ENCODE measurements at places on chromosomes 2 and 18.

DNA sequence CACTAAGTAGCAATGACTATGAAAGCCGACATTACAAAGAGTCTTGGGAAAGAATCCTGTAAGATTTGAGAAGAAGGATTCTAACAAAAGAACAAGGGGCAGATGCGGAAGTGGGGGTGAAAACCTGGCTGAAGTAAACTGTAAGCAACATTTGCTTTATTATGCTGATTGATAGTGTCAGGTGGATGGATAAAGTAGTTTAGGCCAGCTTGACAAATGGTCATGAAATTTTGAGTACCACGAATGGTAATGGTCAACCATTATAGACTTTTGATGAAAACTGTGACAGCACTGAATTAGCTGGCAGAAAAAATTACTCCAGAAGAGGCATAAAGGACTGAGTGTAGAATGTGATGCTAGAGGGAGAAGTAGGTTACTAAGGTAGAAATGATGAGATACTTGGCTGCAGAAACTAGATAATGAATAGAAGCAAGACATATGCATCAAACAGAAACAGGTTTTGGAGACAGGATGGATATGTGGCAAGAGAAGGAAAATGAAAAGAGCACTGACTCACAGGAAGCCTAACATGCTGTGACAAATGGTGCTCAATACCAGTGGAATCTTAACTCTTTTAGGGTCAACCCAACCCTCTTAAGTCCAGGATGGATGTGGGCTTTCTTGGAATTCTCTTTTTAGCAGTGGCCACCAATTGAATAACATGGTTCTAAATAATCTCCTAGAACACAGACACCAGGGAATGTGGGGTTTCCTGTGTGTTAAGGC is 6.8 kb downstream of the THUMPD2 start:
- DNase-seq: no peak

DNA sequence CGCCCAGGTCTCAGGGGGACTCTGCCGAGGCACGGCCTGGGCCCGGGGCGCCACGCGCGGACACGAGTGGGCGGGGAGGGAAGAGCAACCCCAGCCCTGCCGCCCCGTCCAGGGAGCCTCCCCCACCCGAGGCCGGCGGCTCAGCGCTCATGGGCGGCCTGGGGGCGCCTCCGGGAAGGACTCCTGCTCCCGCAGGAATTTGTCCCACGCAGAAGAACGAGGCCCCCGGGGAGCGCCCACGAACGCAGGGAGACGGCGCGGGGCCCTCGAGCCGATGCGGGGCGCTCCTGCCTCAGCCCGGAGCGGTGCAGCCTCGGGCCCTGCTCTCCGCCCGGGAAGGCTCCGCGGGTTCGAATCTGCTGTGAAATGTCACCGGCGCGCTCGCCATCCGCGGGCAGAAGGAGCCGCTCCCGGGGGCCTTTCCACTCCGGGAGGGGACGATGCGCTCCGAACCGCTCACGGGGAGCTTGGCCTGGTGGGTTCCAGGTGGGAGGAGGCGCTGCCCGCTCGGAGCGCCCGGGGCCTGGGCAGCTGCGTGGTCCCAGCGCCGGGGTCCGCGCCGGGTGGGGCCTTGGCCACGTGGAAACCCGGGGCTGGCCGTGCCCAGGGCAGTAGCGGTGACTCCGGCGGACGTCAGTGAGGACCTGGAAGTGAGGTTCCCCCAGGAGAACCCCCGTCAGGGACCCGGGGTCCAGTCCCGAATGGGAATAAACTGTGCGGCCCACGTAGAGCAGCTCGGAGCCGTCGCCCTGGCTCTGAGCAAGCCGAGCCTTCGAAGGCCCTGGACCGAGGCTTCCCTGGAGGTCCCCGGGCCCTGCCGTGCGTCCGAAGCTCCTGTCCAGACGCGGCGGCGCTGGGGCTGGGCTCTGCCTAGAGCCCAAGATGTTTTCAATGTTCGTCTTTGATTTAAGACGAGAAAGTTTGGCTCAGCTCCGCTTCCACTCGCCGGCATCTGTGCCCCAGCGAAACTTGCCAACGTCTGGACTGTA is 41.4 kb upstream of the CTDP1 start:
- DNase-seq: no peak

DNA sequence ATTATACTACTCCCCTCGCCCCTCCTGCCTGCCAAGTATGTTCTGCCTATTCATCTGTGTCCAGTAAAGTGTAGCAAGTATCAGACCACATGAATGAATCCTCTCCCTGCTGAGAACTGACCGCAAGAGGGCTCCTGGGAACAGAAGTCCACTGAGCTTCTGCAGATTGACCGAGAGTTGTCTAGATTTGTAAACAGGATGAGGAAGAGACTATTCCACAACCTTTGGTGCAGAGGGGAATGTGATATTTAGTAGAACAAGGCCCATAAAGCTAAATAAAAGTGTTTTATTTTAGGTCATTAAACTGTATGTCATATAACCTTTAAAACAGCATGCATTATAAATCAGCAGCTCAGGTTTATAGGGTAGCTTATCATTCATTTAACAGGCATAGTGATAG is 377.0 kb downstream of the DCC start:
- no peak for DNase-seq

- DNase-seq: no peak
These were observed 123.7 kb downstream of the HNMT start for GRCh38 chr2:138087751-138088593.

DNA sequence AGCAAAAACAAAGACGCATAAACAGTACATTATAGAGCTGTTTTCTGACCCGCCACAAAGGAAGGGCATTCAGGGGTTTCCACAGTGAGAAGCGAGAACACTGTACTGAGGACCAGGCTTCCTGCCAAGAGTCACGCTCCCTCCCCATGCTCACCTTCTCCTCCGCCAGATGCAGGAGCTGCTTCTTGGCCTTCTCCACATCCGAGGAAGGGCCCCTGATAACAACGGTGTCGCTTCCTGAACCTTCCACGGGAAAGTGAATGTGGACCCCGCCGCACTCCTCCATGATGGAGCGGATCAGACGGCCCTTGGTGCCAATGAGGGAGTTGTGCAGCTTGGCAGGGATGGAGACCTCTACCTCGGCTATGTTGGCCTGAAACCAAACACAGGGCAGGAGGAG is 53.8 kb downstream of the ANO7 start:
- no peak for DNase-seq

DNA sequence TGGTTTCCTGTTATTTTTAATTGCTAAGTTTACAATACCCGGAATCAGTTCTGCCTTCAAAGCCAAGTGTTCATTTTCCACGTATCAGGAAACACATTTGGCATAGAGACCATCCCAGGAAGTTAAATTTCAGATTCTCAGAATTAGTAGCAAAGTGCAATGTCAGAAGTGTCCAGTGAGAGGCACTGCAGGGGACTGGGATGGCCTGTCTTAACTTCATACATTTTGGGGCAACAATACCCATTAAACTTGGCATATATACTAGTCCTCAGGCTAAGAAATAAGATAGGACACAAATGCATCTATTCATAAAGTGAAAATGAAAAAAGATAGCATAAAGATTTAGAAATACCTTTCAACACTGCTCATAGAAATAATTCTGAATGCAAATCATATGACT is 1.5 kb upstream of the IL1RL2 start:
- no peak for DNase-seq

DNA sequence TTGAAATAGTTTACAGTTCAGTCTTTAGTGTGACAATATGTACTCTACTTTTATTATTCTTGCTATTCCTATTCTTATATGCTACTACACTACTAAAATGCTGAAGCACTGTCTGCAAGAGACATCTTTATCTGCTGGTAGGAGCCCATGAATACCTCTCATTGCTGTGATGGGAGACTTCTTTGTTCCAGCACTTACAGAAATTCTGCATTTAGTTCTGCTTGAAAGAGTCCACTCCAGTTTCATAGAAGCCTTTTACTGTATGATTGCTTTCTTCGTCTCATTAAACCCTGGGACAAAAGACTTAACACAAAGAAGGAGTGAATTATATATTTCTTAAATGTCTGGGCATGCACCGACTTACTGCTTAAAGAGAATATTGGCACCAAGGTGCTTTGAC is 272.7 kb downstream of the CD226 start:
- no peak for DNase-seq

DNA sequence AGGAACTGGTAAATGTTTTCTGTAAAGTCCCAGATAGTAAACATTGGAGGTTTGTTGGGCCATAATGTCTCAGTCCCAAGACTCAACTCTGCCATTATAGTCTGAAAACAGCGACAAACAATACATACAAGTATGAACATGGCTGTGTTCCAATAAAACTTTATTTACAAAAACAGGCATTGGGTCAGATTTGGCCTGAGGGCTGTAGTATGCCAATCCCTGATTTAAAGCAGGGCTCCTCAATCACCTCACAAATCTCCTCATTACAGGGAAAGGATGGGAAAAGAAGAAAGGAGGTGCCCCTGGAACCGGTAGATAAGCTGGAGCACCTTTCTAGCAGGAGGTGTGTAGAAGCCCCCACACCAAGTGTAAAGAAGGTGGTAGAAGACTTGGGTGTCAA is 48.9 kb upstream of the UPP2 start:
- no peak for DNase-seq

- no peak for DNase-seq
These were observed 30.0 kb upstream of the ATG16L1 start for GRCh38 chr2:233221378-233222063.

DNA sequence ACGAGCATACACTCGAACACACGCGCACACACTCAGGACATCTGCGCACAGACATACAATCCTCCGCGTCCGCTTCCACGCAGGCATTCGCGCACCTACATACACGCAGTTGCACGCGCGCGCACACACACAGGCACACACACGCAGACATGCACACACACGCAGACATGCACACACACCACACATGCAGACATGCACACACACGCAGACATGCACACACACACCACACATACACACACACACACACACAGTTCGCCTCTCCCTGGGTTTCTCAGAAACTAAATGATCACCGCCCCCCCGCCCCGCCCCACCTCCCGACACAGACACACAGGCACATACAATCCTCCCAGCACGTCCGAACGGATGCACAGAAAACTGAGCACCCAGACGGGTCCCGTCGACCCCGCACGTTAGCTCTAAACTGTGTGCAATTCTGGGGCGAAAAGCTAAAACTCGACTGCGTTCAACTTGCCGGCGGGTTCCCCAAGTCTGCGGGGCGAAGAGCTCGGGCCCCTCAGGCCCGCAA is 1.0 kb downstream of the EPHA4 start:
- DNase-seq: no peak

DNA sequence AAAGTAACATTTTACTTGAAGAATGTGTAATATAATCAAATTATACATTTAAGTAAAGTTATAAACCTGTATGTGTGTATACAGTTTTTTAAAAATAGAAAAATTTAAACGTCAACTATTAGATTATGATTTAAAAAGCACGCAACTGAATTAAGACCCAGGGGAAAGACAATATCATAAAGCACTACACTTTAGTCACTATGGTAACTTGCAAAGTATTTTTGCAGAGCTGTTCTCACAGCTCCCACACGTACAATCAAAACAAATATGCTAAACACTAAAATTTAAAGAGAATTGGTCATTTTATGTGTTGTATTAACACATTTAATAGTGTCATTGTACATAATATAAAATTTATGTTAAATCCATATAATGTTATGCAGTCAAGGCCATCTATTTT is 59.7 kb downstream of the FTCDNL1 start:
- DNase-seq: no peak

DNA sequence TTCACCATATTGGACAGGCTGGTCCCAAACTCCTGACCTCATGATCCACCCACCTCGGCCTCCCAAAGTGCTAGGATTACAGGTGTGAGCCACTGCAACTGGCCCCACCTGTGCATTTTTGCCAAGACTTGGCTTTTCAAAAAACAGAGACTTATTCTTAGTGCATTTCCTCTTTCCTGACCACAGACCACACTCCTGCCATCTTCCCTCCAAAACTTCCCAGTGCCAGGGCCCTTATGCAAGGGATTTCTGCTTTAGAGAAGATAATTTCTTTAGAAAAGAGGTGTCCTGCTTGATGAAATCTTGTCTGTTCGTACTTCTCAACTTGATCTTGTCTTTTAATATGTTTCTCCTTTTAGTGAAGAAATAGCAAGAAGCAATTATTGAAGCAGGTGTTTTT is 98.8 kb upstream of the ZNF516 start:
- DNase-seq: no peak

DNA sequence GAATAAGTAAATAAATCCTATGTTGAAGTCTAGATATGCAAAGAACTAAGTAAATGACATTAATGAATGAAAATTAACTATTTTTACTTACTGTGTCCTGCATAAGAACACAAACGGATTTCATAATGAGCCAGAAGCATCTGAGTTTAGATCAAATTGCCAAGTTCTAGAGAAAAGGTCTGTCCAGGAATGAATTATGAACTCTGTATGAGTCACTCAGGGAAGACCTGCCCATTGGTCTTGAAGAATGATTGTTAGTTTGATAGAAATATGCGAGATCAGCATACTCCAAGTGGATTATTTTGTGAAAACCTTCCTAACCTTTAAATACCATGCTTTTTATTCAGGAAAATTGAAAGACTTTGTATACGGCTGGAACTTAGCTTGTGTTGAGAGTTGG is 189.5 kb downstream of the DOK6 start:
- no peak for DNase-seq

- no peak for DNase-seq
These were observed 100.5 kb upstream of the ODC1 start for GRCh38 chr2:10548626-10549025.

GRCh38 chr18:54835944-54836343 is 7.7 kb downstream of the RAB27B start:
- DNase-seq: no peak

- DNase-seq: no peak
These were observed 236.0 kb downstream of the BCL2 start for GRCh38 chr18:63083555-63083954.

- DNase-seq: no peak
These were observed 161.5 kb upstream of the KCNJ3 start for GRCh38 chr2:154537024-154537423.

DNA sequence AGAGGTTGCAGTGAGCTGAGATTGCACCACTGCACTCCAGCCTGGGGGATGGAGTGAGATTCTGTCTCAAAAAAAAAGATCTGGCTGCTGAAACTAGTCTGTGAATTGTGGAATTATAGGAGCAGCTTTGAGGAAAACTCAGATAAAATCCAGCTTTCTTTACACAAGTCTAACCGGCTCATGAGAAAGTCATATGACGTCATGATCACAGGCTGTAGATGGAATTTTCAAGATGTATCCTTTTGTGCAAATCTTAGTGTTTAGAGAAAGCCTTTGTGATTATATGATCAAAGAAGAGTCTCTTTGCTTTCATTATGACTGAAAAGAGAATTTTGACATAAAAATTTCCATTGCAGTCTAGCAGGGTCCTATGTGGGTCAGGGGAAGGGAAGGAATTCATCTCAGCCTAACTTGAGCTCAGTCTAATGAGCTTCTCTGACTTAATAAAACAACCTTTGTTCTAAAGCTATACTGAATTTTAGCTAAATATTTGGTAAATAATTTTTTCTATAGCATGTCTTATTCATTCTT is 90.2 kb upstream of the NCK2 start:
- DNase-seq: no peak

- DNase-seq: no peak
These were observed 1.8 kb downstream of the MEMO1 start for GRCh38 chr2:32008805-32009515.

GRCh38 chr2:27916293-27916995 is 25.9 kb downstream of the BABAM2 start:
- DNase-seq: no peak

GRCh38 chr2:235640926-235641723 is 147.3 kb downstream of the AGAP1 start:
- no peak for DNase-seq

GRCh38 chr18:47050468-47050867 is 15.0 kb upstream of the ELOA2 start:
- DNase-seq: no peak

- no peak for DNase-seq
These were observed 39.0 kb downstream of the TBC1D8 start for GRCh38 chr2:101111917-101112771.

GRCh38 chr2:101403745-101404144 is 16.4 kb upstream of the CREG2 start:
- DNase-seq: no peak
